ENCODE measurements at places on chromosomes 4 and X.

DNA sequence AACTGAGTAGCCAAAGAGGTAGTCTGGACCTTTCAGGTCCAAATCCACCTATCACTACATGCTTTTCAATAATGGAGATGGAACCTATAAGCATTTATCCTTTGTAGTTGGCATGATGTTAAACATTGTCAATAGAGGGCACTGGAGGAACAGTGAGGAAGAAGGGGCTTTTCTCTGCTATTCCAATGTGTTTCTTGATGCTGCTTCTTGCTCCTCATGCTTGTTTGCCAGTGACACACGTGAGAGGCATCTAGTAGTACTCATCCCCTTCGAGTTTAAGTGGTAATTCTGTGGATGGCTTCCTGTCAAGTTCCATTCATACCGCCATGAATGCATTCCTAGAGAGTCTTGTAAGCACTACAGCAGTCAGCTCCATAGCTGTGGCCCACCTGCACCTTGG, 84.0 kb downstream of the NAA11 start:
- no peak for DNase-seq

DNA sequence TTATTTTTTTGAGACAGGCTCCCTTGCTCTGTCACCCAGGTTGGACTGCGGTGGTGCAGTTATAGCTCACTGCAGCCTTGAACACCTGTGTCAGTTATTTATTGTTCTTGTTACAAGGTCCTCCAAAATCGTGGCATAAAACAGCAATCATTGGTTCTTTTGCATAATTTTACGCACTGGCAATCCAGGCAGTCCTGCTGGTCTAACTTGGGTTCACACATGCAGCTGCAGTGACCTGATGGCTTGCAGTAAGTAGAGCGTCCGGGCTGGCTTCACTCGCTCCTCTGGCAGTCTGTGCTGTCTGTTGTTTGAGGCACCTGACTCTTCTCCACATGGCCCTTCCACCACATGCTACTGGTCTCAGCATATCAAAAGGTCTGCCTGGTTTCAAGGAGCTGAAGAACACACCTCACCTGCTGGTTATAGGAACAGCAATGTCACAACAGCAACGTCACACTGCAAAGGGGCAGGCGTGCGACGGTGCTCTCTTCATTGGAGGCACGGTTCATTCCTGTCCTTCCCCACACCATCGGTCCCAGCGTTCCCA, 894.6 kb downstream of the TRIML1 start:
- DNase-seq = no peak

GRCh38 chrX:41889317-41890025, 33.9 kb downstream of the CASK start:
- no peak for DNase-seq

DNA sequence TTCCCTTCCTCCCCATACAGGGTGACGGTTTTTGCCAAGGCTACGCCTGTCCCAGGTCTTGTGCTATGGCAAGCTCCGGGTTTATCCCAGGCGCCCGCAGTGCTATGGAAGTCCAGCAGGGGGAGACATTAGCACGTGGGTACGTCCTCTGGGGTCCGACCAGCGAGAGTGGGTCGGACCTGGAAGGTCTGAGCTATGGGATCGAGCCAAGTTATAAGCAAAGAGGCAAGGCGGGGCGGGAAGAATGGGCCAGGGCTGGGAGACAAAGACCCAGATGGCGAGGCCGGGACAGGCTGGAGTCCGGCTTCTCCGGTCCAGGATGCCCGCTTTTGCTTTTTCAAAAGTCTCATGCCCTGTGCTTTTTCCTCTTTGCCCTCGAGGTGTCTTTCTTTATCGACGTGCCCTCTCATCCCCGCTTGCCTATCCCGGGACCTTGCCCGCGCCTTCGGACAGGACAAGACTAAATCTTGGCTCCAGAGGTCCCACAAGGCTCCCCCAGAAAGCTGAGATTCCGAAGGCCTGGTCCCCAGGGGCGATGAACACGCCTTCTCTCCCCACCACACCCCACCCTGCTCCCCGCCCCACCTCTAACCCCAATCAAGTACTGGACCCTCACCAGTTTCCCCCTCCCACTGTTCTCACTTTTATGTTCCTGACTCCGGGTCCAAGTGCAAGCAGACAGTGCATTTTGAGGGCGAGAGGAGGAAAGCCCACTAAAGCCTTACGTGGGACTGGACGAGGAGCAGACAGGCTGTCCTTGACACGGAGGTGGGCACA, 785 bp upstream of the EFNB1 start:
- DNase-seq = peak; percentile 13

GRCh38 chr4:189087971-189088370, 852.7 kb upstream of the FRG1 start:
- DNase-seq = no peak
